ENCODE measurements at places on chromosomes 16 and 17.

DNA sequence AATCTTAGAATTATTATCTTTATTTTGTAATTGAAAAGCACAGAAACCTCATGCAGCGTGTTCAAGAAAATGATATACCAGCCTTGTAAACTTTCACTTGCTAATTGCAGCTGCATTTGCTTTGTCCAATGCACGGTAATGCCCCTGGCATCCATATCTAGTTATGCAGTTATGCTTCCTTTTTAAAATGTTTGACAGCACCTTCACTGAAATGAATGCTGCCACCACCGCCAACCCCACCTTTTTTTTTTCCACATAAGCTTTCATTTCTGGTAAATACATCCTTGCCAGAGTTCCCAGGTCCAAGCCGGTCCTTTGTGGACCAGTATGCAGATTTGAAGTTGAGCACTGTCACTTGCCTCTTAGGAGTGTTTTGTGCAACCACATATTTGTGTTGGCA, 338.8 kb downstream of the WWOX start:
- no peak for DNase-seq

DNA sequence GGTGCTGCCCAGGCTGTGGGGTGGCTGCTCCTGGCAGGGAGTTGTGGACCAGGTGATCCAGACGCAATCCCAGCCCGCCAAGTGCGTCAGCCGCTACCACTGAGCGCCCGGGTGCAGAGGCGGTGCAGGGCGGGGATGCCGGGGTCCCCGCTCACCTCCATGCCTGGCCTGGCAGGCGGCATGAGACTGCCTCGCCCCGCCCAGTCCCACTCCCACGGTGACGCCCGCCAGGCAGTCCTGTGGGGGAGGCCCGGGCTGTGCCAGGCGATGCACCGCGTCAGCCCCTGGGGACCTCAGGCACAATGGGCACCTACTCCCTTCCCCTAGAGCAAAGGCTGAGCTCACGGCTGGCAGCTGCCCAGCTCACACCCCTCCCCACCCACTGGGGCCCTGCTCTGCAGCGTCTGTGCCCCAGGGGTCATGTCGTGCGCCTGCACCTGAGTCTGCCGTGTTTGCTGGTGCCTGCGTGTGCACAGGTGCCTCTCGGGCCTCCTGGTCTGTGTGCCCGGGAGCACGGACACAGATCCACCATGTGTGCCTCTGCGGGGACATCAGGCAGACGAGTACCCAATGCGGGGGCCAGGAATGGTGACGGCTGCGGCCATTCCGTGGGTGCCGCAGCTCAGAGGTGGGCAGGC, 5.3 kb downstream of the RPUSD1 start:
- DNase-seq = no peak

DNA sequence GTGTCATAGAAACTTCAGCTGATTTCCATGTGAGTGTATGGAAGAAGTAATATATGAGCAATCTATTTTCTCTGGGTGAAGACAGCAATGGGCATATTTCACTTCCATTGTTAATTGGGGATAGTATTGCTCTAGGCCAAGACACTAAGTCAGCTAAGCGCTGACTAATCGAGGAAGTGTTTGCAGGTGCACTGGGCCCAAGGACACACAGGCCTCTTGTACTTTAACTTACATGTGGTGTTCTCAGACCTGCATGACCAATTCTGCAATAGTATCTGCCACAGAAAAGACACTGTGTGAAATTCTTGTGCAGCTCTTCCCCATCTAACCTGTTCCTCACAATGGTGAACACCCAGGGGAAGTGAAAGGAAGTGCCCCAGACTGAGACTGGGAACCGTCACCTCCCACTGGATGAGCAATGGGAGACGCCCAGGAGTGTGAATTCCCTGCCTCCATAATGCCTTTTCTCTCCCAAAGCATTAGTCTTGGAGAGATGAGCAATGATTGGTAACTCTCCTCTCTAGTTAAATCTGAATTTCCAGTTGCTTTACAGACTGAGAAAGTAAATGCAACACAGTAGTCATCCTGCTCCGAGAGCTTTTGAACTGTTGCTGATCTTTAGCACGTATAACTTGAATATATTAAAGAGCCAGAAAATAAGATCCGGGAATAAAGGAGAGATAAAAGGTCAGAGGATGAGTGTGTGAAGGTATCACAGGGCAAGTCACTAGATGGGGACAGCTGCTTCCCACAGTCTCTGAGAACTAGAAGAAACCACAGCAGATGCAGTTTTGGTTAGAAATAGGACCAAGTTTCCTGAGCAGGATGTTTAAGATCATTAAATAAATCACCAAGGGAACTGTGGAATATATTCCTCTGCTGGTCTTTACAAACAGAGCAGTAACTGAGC, 82.6 kb downstream of the CDK5R1 start:
- DNase-seq = no peak

DNA sequence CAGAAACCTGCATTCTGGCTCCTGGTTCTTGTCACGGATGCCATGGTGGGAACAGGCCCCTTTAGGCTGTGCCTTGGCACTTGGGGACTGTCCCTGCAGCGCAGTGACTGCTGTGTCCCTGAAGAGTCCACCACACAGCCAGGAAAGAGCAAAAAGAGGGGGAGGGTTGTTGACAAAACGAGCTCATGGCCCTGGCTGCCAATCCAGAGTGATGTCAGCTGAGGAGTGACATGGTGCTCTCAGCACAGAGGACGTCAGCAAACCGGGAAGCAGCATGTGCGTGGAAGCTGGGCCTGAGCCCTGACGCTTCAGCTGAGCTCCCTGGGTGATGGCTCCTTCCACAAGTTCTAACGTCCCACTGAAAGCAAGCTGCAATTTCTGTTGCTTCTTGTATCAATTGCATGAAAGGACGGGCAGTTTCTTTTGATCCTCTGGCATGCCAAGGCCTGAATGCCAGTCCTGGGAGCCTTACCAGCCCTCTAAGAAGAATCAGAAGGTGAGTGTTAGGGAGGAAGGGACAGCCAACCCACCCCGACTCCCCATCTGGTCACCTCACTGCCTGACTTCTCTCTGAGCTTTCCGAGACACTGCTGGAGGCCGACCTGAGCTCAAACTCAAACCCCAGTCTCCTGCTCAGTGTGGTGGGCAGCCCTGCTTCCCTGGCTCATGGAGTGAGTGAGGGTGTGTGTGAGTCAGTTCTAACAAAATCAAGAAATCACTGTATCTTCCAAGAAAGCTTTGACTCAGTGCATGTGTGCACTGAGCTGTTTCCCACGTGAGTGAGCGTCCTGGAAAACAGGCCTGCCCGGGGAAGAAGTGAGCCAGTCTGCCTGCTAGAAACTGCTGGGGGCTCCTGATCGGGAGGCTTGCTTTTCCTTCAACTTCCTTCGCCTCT, 14.7 kb upstream of the WNT3 start:
- no peak for DNase-seq

GRCh38 chr17:81863123-81863675, 2.9 kb upstream of the P4HB start:
- DNase-seq = no peak

DNA sequence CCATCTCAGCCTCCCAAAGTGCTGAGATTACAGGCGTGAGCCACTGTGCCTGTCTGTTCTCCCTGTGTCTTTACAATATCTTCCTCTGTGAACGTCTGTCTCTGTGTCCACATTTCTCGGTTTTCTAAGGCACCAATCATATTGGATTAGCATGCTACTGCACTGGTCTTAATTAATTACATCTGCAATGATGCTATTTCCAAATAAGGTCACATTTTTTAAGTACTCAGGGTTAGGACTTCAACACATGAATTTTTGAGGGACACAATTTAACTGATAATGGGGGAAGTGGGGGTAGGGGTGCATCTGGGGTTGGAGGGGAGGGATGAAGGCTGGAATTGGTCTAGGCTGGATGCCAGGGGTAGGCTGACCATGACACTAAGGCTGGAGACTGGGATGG, 102.6 kb downstream of the N4BP1 start:
- DNase-seq = no peak
